NCI-H526 (cell line): ENCODE measurements at places on chromosomes 6 and 20.

GRCh38 chr6:158642097-158642601 lies 2.4 kb downstream of the DYNLT1 start:
- no peak for DNase-seq

DNA sequence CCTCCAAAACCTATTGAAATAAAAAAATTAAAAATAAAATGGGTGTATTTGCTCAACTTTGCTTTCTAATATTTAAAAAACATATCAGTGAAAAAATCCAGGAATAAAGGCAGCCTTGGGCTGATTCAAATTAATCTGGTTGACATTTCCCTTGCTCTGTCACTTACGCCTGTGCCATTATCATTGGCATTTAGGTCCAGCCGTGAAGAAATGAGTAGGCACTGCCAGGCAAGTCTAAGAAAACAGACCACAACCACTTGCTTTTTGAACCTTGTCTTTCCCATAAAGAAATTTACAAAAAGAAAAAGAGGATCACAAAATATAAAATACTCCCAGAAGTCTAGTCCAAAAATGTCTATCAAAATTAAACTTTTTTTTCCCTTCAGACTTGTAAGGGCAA lies 59.2 kb upstream of the HBS1L start:
- no peak for DNase-seq

DNA sequence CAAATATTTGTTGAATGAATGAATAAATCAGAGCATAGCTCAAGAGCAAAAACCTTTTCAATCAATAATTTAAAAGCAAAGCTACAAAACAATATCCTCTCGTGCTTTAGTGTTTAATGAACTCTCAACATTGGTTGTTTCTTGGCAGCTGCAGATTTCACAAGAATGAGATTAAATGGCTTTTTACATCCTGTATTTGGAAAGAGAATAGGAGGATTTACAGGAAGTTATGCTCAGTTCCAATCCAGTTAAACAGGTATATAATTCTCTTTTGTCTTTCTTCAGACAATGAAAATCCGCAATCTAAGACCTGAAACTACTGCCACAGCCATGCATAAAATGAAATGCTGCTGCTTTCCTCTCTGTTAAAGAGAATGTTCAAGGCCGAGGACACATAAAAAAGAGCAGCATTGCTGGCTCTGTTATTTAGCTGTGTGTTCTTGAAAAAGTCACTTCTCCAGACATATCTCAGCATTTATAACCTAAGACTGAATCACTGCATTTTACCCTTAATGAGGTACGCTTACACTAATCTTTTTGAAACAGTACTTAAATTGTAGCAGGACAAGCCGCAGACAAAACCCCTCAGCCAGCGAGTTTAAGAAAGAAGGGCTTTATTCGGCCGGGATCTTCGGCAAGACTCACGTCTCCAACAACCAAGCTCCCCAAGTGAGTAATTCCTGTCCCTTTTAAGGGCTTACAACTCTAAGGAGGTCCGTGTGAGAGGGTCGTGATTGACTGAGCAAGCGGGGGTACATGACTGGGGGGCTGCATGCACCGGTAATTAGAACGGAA lies 3.6 kb downstream of the C6orf52 start:
- no peak for DNase-seq

GRCh38 chr6:43627008-43627825 lies 1.8 kb downstream of the GTPBP2 start:
- DNase-seq = no peak

- DNase-seq = no peak
Measured at GRCh38 chr6:144156338-144156737, 6.0 kb downstream of the STX11 start.

GRCh38 chr6:35186571-35186970 lies 27.2 kb upstream of the SCUBE3 start:
- DNase-seq = no peak

- DNase-seq = no peak
Measured at GRCh38 chr6:44222486-44223318, 693 bp upstream of the SLC29A1 start.

- DNase-seq = no peak
Measured at GRCh38 chr6:149372062-149372461, 28.0 kb upstream of the SUMO4 start.

- no peak for DNase-seq
Measured at GRCh38 chr6:158344534-158344933, 32.3 kb downstream of the TULP4 start.

DNA sequence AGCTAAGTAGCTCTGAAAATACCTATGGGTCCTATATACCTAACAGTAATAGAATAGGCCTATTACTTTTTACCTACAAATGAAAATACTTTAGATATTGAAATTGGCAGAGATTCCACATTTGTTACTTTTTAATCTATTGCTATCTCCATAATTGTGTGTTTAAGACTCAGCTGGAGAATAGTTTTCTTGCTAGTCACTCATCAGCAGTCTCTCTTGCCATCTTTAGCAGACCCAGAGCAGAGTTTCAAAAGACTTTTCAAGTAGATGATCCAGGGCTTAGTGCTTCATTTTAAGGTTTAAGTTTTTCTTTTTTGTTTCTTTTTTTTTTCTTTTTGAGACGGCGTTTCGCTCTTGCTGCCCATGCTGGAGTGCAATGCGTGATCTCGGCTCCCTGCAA lies 12.9 kb downstream of the ANKS1A start:
- no peak for DNase-seq

- DNase-seq = no peak
Measured at GRCh38 chr6:103107985-103108384, 1714.5 kb downstream of the GRIK2 start.

DNA sequence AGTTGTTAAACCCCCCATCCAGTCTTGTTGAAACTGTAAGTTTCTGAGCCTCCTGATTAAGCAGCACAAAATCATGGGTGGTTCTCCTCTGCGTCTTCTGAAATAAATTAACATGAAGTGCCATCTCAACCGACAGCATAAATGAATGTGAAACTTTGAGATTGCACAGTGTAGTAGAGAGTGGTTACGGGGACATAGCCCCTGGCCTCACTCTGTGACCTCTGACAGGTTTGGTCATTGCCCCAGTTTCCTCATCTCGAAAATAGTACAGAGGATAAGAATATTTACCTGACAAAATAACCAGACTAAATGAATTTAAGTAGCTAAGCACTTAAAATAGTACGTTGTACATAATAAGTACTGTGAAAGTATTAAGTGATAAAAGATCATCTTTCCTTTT lies 19.1 kb downstream of the NKX2-4 start:
- DNase-seq = no peak

GRCh38 chr20:40160097-40160550 lies 528.9 kb downstream of the MAFB start:
- DNase-seq = peak; percentile 90

DNA sequence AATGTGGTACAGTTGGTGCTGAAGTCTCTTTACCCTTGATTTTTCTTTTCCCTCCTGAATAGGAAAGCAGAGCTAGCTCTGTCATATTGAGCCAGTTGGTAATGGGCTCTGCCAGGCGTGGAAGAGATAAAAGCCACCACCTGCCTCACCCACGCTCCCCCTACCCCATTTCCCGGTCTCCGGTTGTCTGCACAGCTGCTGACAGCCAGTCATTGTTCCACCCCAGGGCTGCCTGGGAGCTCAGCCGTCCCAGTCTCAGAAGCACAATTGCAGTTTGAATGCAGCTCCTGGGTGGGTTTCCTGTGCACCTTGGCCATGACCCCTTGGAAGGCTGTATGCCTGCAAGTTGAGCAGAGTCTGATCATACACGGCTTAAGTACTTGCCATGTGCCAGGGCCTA lies 675.2 kb upstream of the FLRT3 start:
- DNase-seq = peak; percentile 85

- no peak for DNase-seq
Measured at GRCh38 chr6:135854799-135855198, 3.3 kb downstream of the PDE7B start.

GRCh38 chr6:125307150-125307838 lies 5.5 kb upstream of the HDDC2 start:
- no peak for DNase-seq

GRCh38 chr20:62370115-62370806 lies 3.1 kb upstream of the LAMA5 start:
- DNase-seq = no peak

DNA sequence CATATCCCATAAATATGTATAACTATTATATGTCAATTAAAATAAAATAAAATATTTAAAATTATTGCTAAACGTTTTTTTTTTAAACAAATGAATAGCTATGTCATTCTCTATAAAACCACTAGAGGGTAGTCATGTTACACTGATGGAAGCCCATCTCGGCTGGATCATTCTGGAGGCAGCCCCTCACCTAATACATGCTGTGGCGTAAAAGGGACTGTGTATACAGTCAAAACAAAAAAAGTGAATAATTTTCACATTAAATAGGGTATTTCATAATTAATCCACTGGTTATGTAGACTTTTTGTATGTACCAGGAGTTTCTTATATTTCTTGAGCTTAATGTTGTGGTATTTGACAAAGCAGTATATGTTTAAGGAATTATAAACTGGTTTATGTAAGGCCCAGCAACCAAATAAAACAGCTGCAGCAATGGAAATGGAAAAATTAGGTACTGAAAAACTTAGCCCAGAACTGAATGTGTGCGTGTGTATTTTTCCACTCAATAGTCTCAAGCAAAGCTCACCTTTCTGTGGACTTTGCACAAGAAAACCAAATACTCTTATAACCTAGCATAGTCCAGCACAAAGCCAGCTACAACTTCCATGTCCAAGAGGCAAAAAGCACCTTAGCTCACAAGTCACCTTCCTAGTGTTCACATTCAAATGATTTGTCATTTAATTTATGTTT lies 81.7 kb downstream of the COL9A1 start:
- DNase-seq = peak; percentile 46

GRCh38 chr6:52591832-52592231 lies 15.0 kb upstream of the TRAM2 start:
- DNase-seq = no peak

GRCh38 chr6:131900231-131900630 lies 50.9 kb downstream of the CCN2 start:
- DNase-seq = no peak

DNA sequence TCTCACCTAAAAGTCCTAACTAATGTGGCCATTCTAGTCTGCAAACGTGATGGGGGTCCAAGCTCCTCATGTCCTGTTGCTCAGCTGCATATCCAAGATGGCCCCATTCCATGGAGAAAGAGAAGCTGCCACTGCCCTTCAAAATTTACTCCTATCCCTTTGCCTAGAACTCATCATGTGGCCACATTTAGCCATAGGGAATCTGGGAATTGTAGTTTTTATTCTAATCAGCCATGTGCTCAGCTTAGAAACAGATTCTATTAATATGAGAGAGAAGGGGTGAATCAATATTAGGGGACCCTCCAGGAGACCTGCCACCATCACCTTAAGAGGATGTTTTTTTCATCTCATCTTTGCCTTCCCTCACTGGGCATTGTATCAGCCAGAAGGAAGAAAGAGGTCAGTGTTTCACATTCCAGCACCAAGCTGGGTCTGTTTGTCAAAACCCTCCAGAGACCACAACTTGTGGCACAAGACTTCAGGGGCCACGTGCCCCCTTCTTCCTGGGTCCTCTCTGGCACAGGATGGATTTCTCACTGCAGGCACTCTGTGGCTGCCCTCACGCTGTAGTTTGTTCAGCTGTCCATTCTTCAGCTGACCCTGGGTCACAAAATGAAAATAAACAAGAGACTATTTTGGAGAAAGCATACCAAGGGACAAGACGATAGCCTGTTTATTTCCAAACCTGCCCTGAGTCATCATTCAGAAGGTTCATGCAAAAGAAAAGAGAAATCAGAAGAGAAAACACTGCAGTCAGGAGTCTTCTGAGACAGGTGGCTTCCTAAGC lies 172.0 kb downstream of the EYA2 start:
- no peak for DNase-seq

GRCh38 chr20:9475456-9475855 lies 38.9 kb upstream of the LAMP5 start:
- DNase-seq = no peak

DNA sequence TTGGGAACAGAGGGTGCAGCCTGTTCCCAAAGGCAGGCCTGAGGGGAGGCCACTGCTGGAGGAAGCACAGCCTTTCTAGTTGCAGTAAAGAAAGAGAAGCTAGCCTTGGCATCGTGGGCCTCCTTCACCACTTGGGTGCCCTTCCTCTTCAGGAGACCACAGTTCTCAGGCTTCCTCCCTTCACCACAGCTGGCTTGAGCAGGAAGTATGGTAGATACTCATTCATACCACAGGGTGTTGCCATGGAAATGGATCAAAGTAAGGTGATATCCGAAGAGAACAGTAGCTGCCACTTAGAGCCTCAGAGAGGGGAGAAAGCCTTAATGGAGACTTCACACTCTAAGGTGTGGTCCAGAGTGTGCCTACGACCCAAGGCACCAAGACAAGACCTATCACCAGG lies 120.4 kb upstream of the RIPOR2 start:
- DNase-seq = no peak
